ENCODE measurements at places on chromosomes 4 and X.

DNA sequence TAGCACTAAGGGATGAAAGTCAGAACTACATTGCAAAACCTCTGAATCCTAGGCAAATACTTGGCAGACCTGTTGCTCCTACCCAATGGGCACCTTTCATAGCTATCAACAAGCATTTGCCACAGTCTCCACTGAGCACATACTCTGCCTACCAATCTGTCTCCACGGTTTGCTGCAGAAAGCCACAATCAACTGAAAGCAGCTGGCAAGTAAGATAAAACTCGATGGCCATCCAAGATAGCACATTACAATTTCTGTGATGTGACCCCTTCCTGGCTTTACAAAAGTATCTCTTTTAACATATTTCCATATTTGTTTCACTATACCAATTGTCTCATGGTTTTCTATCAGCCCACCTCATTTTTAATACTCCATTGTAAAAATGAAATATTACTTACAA, 1060.5 kb upstream of the INTU start:
- DNase-seq: no peak

DNA sequence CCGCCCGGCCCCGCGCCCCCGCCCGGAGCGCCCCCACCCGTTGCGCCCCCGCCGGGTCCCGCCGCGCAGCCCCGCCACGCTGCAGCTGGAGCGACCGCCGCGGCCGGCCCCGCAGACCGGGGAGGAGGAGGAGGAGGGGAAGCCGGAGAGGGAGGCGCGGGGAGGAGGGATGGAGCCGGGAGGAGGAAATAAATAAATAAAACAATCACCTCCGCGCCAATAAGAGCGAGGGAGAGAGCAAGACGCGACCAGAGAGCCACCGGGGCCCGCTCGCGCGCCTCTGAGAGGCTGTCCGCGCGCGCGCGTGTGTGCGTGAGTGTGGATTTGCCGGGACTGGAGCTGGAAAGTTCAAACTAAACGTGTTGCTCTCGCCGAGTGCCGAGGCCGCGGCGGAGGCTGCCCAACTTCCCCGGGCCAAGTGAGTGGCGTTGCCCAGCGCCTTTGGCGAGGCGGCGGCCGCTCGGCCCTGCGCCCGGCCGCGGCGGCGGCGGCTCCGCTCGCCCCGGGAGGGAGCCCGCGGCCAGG, 2184.4 kb upstream of the TENM3 start:
- peak; percentile 10 for DNase-seq

- no peak for DNase-seq
These were observed 18.4 kb upstream of the ANAPC4 start for GRCh38 chr4:25358515-25359275.

DNA sequence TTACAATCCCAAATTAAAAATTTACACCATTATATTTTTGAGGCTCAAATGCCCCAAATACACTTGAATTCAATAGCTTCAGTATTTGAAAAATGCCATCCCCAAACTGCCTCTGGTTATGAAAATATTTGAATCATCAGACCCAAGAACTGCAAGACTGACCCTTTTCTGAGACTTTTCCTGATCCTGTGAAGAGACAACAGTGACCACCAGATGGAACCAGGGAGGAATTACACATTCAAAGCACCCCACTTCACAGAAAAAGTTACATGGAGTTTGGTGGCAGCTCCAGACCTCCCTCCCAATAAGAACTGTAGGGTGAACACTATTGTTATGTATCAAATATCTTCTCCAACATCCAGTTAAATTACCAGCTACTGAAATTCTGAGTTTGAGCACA, 44.0 kb upstream of the SCD5 start:
- peak; percentile 15 for DNase-seq

- DNase-seq: peak; percentile 15
These were observed 1697.8 kb upstream of the IGFBP7 start for GRCh38 chr4:58807843-58808615.

GRCh38 chr4:40916218-40916555, 166.4 kb downstream of the NSUN7 start:
- no peak for DNase-seq

DNA sequence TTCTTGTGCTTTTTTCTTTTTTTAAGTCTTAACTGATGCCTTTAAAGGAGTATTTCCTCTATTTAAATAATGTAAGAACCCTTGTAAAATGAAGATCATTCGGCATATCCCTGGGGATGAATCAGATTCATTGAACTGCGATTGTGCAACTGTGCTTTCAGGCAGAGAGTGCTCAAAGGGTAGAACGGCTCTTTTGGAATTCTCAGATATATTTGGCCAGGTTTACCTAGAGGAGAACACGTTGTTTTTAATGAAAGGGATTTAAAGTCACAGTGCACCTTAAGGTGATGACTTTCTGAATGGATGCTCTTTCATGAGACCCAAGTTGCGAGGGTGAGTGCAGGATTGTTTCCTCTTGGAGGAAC, 51.6 kb upstream of the ELOVL6 start:
- DNase-seq: no peak

GRCh38 chr4:105474099-105474518, 247 bp upstream of the PPA2 start:
- peak; percentile 86 for DNase-seq

DNA sequence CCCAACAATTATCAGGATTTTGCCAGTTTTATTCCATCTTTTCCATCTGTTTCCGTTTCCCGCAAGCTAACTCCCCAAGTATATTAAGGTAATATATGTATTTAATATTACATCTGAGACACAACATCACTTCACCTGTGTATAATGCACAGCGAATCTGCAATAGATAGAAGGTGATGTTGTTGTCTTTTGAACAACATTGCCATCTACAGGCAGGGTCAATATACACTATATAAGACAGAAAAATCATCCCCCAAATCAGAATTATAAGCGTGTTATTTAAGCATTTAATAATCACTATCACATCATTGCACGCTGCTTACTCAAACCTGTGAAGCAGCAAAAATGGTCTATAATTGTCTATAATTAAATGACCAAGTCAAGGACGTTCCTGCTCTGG, 1115.5 kb downstream of the NLGN4X start:
- DNase-seq: peak; percentile 13

GRCh38 chr4:53956454-53956853, 108.0 kb downstream of the CHIC2 start:
- DNase-seq: no peak
